Temporal lobe (tissue), 4 donors: ENCODE measurements at places on chromosomes 12 and 14. TPM values are rescaled to one million over a fixed set of nuclear protein-coding genes. Genes with fewer than 3 reads are reported as not detected.

Gene C12orf54
- total RNA-seq, result not detected

Gene WSCD2
- total RNA-seq, result 3.4 TPM

Gene CACNA1C
- 24.1 TPM for total RNA-seq

Gene CACNA2D4
- not detected for total RNA-seq

Gene ATL1
- total RNA-seq, result 70.6 TPM

Gene FIGNL2
- 0.25 TPM for total RNA-seq

Gene GPX2
- not detected for total RNA-seq

Gene KIF21A
- 154 TPM for total RNA-seq

Gene PCBP2
- 259 TPM for total RNA-seq

Gene PTCSC3
- total RNA-seq, result not detected

Gene SYCP3
- total RNA-seq, result 0.49 TPM

Gene DNM1L
- 175 TPM for total RNA-seq

Gene NEUROD4
- 0.98 TPM for total RNA-seq

Gene CRADD
- total RNA-seq, result 10.3 TPM

Gene HRK
- total RNA-seq, result 0.25 TPM

Gene RFX4
- total RNA-seq, result 6.4 TPM

Gene CLEC2A
- total RNA-seq, result 0.25 TPM

Gene PPP1R36
- total RNA-seq, result 0.49 TPM

Gene TRIM9
- 44.5 TPM for total RNA-seq

Gene APOLD1
- total RNA-seq, result 31.2 TPM

Gene RIPK3
- 0.25 TPM for total RNA-seq

Gene AKAP5
- total RNA-seq, result 17.0 TPM

Gene AKAP3
- total RNA-seq, result 1.5 TPM

Gene PLCZ1
- total RNA-seq, result 0.25 TPM

Gene KIF26A
- total RNA-seq, result 9.1 TPM

Gene PZP
- under 0.01 TPM for total RNA-seq

Gene RTRAF
- 23.1 TPM for total RNA-seq
